ENCODE measurements at places on chromosomes 11 and 22. TPM values are rescaled to one million over a fixed set of nuclear protein-coding genes. Genes with fewer than 3 reads are reported as not detected.

Gene SLC6A5
- total RNA-seq, result not detected

DNA sequence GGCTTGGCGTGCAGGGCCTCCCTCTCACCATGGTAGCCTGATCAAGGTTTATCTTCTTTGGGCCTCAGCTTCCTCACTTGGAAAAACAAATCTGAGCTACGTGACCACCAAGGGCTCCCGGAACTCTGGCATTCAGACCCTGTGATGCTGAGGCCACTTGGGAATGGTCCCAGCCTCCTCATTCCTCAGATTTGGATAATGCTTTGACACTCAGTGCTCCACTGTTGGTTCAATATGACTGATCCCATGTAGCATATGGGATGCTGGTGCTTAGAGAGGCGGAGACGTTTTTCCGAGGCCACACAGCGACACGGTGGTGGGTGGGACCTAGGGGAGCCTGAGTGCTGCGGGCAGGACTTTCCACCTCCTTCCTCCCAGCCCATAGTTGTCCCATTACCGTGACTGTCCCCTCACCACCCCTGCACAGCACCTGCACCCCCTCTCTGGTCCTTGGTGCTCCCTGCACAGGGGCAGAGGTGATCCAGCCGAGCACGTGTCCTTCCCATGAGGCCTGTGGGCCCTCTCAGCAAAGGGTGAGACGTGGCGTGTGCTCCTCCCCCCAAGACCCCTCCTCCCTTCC is 23.1 kb downstream of the MB start:
- DNase-seq, result no peak

DNA sequence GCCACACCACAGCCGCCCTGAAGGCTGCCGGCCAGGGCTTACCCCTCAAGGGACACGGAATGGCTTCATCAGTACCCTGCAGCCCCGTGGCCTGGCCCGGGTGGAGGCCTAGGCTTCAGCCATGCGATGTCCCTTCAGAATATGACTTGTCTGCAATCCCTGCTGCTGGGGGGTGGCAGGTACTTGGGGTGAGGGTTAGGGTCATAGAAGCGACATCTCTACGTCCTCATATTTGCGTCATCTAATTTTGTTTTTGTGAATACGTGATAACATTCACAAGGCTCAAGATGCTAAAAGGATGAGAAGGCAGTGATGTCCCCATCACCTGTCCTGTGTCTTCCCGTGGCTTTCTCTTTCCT is 6.4 kb downstream of the CCND1 start:
- DNase-seq, result no peak

GRCh38 chr22:41828516-41828915 is 4.4 kb upstream of the SREBF2 start:
- DNase-seq, result no peak

Gene MMP11
- total RNA-seq, result 51.5 TPM

Gene PDGFB
- 10.2 TPM for total RNA-seq

DNA sequence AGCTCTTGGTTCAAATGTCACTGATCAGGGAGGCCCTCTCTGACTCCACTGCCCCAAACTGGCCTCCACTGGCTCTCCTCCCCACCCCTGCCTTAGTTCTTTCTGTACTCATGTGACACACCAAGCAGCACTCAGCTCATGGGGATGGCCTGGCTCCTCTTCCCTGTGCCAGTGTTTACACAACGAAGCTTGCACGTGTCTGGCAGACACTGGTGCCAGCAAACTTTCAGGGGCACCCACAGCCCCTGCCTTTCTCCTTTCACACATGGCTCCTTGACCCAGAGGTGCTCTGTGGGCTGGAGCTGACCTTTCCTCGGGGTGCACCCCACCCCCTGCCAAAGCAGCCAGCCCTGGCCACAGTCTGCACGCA is 37.6 kb upstream of the PARVG start:
- no peak for DNase-seq

DNA sequence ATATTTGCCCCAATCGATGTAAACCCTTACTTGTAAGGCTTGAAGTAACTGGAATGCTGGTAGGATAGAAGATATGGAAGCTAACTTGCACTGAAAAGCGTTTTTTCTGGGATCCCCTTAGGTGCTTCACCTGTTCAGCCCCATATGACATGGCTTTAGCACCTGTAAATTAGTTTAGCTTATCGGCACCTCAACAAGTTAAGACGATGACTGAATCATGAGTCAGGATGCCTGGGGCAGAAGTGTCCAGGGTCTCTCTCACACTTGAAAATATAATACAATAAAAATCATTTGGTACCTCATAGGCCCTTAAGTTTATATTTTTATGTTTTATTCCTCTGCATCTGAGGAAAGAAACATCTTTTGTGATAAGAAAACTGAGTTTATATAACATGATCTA is 409.2 kb upstream of the LRRC4C start:
- no peak for DNase-seq

DNA sequence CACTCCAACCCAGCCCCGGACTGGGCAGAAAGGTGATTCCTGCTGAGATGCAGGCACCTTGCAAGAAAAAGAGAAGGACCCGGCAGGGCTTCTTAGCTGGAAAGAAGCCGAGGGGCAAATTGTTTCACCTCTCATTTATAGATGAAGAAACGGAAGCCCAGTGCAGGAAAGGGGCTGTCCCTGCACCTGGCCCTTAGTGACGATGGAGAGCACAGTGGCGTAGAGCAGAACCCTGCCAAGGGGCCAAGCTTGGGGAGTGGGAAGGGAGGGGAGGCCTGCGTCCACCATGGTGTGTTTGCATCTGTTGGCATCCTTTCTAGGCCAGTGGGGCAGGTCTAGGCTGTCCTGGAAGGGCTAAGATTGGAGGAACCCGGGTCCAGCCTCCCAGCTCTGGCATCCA is 7.8 kb upstream of the MS4A15 start:
- no peak for DNase-seq

Gene TMEM126B
- total RNA-seq, result 78.0 TPM

Gene COPB1
- 224 TPM for total RNA-seq

DNA sequence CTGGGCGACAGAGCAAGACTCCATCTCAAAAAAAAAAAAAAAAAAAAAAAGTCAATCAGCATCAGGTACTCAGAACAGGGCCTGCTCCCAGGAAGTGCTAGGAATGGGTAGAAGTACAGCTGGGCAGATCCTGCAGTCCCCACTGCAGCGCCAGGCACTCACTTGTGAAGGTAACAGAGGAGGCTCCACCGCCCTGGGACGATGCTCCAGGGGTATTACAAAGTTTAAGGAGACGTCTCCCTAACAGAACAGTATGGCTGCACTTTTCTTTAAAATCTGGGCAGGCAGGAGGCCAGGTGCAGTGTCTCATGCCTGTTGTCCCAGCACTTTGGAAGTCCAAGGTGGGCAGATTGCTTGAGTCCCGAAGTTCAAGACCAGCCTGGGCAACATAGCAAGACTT is 1449.0 kb downstream of the BRD1 start:
- DNase-seq, result no peak

- DNase-seq, result no peak
These were observed 6.1 kb upstream of the ARAP1 start for GRCh38 chr11:72758304-72758689.

- DNase-seq, result no peak
These were observed 32.7 kb upstream of the CELSR1 start for GRCh38 chr22:46569848-46570695.

Gene TMEM86A
- 12.9 TPM for total RNA-seq

DNA sequence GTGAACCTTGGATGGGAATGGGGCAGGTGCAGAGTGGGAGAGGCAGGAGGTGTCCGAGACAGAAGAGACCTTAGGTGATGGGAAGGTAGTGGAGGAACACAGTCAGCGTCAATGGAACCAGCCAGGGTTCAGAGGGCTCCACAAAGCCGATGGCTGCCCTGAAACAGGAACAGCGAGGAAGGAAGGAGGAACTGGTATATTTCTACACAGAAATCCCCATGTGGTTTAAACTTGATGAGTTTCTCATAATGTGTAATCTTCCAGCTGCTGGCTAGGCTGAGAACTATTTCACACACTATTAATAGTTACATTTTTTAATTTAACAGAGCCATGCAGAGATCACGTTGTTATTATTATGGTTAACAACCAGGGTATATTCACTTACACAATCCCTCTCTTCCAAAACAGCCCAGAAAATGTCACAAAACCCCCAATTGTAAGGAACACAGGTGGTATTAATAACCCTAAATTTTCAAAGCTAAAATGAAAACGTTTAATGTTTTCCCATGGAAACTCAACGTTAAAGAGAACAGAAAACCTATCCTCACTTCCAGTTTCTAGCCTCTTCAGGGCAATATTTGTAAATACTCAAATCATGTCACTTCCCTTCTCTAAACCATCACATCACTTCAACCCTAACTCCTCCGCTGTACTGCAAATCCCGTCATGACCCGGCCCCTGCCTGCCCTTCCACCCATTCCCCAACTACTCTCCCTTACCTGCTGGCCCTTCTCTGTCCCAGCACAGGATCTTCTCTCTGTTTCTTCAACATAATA is 74.5 kb upstream of the ARFGAP3 start:
- DNase-seq, result peak; percentile 70

DNA sequence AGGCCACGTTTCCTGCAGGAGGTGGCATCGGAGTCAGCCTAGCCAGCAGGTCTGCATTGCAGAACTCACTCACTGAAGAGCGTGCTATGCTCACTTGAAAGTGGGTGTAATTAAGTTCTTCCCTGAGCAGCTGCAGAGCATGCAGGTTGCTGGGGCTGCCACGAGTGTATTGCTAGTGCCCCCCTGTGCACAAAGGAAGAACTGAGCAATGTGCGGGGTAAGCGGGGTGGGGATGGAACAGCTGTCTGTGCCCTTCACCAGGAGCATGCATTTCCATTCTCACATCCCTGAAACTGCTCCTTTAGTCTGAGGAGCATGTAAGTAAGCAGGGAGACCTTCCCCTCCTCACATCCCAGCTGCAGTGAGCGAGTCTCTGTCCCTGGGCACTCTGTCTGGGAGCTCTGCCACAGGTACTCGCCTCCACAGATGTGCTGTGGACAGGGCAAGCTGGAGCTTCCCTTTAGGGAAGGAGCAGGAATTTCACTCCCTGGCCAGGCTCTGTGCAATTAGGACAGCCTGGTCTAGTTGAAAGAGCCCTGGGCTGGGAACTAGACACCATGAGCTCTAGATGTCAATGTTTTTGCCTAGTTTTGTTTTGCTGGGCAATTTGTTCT is 1031.8 kb downstream of the NTM start:
- DNase-seq, result peak; percentile 79

DNA sequence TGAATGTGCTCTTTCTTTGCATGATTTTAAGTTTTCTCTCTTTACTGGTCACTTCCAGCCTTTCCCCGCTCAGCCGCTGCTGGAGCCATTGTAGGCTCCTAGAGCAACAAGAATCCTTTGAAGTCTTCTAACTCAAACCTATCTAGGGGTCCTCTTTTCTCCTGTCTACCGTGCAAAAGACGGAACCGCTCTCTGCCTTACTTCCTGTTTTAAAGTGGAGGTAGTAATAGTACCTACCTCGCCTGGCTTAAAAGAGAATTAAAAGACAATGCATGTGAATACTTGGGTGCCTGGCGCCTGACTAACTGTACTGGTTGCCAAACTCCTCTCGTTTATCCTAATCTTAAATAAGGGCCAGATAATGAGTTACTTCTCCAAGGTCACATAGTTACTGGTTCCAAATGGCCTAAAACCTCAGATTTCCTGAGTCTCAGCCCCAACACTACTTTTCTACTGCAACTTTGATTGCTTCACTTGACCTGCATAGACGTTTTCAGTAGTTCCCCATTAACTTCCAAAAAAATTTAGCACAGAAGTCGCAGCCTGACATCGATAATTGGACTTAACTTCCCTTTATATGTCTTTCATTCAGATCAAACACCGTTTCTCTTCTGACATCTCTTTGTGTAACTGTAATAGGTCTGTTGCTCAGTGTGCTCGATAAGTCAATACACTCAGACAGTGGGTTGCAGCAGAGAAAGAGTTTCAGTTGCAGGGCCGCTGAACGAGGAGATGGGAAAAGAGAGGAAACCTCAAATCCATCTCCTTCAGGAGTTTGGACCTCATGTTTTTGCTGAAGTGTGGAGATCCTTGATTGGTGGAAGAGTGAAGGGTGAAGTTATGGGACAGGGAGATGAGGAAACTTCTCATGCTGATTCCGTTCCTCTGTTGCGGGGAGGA is 891 bp downstream of the SAMM50 start:
- no peak for DNase-seq

DNA sequence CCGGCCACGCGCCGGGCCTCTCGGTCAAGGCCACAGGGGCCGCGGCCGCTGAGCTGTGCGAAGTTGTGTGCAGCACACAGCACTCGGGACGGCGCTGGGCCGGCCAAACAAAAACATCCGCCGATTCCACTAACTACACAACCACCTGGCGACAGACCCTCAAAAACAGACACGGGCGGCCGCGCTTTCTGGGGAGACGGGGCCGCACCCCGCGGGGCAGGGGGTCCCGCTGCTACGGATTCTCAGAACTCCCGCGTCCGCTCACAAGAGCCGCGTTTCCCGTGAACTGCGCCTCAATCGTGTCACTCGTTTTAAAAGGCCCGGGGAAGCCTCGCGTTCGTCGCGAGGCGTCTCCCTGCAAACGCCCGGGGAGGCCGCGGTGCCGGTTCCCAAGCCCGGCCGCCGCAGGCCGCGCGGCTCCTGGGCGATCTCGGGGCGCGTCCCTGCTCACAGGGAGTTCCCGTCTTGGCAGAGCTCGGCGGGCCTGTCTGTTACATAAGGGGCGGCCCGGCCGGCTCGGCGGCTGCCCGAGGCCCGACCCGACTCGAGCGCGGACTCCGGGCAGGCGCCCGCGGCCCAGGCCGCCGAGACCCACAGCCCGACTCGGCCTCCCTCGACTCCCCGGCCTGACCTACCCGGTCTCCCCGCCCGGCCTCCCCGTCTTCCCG is 936 bp downstream of the BRD1 start:
- DNase-seq, result peak; percentile 43

GRCh38 chr11:108115500-108116140 is 5.7 kb upstream of the ACAT1 start:
- DNase-seq, result peak; percentile 90

DNA sequence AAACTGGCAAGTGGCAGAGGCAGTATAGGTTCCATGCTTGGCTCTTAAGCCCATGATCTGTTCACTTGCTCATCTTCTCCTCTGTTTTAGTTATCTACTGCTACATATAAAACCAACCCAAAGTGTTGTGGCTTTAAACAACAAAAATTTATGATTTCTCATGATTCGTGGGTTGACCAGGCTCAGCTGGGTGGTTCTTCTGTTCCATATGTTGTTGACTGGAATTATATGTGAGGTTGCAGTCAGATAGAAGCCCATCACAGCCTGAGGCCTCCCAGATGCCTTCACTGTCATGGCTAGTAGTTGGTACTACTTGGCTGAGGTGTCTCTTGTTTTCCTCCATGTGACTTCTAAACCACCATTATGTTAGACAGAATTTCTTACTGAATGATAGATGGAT is 632.6 kb downstream of the NELL1 start:
- DNase-seq, result no peak

GRCh38 chr11:126137136-126137535 is 74.3 kb downstream of the RPUSD4 start:
- peak; percentile 52 for DNase-seq
